A549 treated with CpdA at 1 μM for 4 hours (cell line): ENCODE measurements at places on chromosomes 11 and 22. TPM values are rescaled to one million over a fixed set of nuclear protein-coding genes. Genes with fewer than 3 reads are reported as not detected.

YPEL4 gene
- total RNA-seq: 0.16 to 0.43 TPM (median 0.32 TPM) in 5 replicates

CTSD gene
- total RNA-seq: 340 to 543 TPM (median 476 TPM) in 5 replicates

PRG3 gene
- not detected in 5 replicates for total RNA-seq

CTSF gene
- 28.6 to 39.6 TPM (median 34.1 TPM) in 5 replicates for total RNA-seq

DNHD1 gene
- 2.6 to 3.8 TPM (median 3.3 TPM) in 5 replicates for total RNA-seq

SLC37A2 gene
- total RNA-seq: 0.07 to 0.15 TPM (median 0.11 TPM) in 4 of 5 replicates, not detected in the other

CASP1 gene
- total RNA-seq: 0.16 to 0.46 TPM in 2 of 5 replicates, not detected in the others

P2RY6 gene
- 7.5 to 17.6 TPM (median 14.1 TPM) in 5 replicates for total RNA-seq

OPCML gene
- not detected in 5 replicates for total RNA-seq
